Activated CD8-positive, alpha-beta T cell treated with anti-CD3 and anti-CD28 coated beads, Interleukin-2, amount 10 ng/mL, durations not matched to agents 7 days and 5 days (primary cell): ENCODE measurements at places on chromosomes 12 and 14.

- DNase-seq: no peak
Observed at GRCh38 chr12:10491766-10492165, 13.9 kb upstream of the EIF2S3B start.

DNA sequence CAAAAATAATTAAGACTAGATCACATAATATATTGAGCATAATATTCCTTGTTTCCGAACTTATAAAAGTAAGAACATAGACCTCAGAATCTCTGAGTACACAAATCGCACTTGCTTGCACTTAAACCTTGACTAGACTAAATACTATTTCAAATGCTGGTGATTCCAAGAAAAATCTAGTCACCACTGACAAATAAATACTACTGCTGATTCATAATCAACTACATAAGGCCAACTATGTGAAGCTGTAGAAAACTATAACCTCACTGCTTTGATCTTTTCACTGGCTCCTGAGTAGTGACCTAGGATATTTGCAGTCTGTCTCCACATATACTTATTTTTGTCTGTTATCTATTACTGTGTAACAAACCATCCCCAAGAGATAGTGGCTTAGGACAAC lies 245.4 kb downstream of the DIO2 start:
- no peak for DNase-seq

DNA sequence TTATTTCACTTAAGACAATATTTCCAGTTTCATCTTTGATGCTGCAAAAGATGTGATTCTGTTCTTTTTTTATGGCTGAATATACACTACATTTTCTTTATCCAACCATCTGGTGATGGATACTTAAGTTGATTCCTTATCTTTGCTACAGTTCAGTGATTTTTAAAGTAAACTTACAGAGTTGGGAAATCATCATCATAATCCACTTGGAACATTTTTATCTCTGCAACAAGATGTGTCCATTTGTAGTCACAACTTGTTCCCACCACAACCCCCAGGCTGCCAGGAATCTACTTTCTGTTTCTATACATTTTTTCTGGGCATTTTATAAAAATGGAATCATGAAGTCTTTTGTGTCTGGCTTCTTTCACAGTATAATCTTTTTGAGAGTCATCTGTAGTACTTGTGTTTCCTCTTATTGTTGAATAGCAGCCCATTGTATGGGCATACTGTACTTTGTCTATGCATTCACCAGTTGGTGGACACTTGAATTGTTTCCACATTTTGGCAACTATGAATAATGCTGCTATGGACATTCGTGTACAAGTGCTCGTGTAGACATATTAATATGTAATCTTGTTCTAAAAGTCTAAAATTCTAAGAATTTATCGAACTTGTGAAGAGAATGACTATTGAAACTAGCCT lies 212.5 kb upstream of the DDHD1 start:
- no peak for DNase-seq

GRCh38 chr12:110778833-110779577 lies 36.3 kb upstream of the PPP1CC start:
- no peak for DNase-seq

GRCh38 chr14:103607822-103608221 lies 21.2 kb upstream of the KLC1 start:
- DNase-seq: no peak

- DNase-seq: no peak
Observed at GRCh38 chr12:112450725-112451124, 32.0 kb downstream of the PTPN11 start.

GRCh38 chr12:32897687-32898573 lies 1.4 kb upstream of the PKP2 start:
- DNase-seq: no peak

GRCh38 chr14:74476107-74476506 lies 17.0 kb downstream of the NPC2 start:
- no peak for DNase-seq

DNA sequence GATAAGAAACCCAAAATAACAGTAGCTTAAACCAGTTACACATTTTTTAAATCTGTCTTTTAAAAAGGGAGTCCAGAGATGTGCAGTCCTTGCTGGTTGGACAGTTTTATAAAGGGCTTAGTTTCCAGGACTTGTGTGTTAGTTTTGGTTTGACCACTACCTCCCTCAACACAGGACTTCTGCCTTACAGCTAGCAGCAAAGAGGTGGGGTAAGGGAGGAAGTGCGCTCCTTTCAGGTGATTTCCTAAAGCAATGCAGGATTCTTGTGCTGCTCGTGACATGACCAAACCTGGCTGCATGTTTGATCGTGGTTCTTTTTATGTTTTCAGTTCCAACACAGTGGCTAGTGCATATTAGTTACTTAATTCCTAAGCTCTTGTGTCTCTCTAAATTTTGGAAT lies 266.2 kb downstream of the TMTC2 start:
- DNase-seq: no peak

DNA sequence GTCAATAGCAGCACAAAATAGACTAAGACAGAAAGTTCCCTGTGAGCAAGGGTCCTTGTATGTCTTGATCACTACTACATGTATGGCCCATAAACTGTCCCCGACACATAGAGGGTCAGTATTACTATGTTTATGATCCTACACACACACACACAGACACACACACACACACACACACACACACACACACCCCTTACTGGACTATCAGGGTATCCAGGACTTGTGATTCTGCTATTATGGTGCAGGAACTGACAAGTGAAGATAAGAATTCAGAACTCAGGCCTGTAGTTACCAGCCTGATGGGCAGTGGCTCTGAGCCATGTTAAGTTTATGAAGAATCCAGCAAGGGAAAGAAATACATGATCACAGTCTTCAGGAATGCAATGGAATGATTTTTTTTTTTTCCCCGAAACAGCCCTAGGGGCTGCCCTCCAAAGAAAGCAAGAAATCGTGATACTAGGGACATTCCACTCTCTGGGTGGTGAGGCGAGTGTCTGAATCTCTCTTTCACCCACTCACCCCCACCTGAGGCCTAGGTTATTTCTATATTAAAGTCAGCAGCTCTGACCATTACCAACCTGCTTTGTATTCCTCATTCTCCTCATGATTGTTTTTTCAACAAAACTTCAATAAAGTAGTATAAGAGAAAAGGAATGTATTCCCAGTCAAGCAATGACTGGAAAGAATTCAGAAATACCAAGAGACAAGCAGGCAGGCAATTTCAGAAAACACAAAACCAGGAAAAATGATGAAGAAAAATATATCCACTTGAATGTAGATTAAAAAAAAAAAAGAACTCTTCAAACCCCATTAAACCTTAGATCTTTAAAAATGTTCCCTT lies 105.8 kb downstream of the AVPR1A start:
- DNase-seq: no peak

- DNase-seq: no peak
Observed at GRCh38 chr12:66203820-66204219, 14.8 kb downstream of the IRAK3 start.

- DNase-seq: no peak
Observed at GRCh38 chr12:58593557-58594304, 326.6 kb downstream of the LRIG3 start.

DNA sequence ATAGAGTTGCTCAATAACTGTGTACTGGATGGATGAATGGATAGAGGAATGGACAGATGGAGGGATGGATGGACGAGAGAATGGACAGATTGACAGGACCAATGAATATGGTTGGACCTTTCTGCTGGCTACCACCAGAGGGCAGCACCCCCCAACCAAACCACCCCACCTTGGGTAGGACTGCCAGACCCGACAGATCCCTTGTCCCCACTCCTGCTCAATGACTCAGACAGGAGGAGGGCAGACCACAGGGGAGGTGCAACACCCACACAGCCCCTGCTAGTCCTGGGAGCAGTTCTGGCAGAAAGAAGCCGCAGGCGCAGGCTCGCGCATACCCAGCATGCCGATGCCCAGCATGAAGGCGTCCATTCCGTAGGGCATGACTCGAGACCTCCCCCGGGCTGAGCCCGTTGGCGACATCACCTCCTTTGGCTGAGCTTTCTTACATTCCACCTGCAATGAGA lies 12.4 kb downstream of the MSI1 start:
- peak; percentile 82 for DNase-seq

- no peak for DNase-seq
Observed at GRCh38 chr12:12017135-12017581, 53.6 kb upstream of the BCL2L14 start.

GRCh38 chr12:7638760-7639555 lies 26.8 kb downstream of the APOBEC1 start:
- DNase-seq: peak; percentile 89

GRCh38 chr12:69779928-69780327 lies 41.3 kb downstream of the RAB3IP start:
- no peak for DNase-seq

DNA sequence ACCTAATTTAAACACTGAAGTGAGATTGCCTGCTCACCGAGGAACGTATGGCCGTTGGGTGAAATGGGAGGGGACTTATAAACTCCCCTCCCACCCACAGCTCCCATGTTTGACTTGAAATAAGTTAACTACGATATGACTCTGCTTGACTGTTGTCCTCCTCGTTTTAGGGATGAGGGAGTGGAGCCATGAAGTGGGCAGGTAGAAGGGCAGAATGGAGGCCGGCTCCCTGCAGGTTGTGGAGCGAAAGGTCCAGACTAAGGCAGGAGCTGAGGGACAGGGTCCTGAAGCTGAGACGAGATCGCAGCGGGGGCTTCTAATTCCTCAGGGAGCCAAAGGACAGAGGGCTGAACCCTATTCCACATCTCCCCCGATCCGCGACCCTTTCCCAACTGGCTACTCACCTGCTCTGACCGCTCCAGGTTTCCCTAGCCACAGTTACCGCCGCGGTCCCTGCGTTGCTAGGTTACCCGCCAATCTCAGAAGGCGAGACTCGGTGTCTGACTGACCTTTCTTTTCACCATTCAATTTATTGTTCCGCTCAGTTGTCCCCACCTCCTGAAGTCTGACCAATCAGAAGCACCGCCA lies 577 bp upstream of the TPCN1 start:
- DNase-seq: no peak

- DNase-seq: no peak
Observed at GRCh38 chr12:118052324-118053070, 8.5 kb downstream of the WSB2 start.

- DNase-seq: no peak
Observed at GRCh38 chr12:118288174-118288573, 84.5 kb downstream of the TAOK3 start.

GRCh38 chr14:105484069-105484996 lies 2.4 kb upstream of the CRIP1 start:
- peak; percentile 64 for DNase-seq

DNA sequence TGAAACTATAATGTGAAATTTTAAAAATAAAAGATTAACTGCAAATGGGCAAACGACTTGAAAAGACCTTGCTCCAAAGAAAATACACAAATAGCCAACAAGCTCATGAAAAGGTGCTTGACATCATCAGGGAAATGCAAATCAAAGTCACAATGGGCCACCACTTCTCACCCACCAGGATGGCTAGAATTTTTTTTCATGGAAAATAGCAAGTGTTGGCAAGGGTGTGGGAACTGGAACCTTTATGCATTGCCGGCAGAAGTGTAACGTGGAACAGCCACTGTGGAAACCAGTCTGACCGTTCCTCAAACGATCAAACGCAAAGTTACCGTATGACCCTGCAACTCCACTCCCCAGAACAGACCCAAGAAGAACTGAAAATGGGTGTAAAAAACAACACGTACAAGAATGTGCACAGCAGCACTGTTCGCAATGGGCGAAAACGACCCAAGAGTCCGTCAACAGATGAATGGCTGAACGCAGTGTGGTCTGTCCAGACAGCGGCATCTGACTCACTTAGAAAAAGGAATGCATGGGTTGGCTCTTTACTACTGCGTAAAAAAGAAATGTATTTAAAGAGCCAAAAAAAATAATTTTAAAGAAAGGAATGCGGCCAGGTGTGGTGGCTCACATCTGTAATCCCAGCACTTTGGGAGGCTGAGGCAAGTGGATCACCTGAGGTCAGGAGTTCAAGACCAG lies 40.2 kb downstream of the SCARB1 start:
- no peak for DNase-seq

DNA sequence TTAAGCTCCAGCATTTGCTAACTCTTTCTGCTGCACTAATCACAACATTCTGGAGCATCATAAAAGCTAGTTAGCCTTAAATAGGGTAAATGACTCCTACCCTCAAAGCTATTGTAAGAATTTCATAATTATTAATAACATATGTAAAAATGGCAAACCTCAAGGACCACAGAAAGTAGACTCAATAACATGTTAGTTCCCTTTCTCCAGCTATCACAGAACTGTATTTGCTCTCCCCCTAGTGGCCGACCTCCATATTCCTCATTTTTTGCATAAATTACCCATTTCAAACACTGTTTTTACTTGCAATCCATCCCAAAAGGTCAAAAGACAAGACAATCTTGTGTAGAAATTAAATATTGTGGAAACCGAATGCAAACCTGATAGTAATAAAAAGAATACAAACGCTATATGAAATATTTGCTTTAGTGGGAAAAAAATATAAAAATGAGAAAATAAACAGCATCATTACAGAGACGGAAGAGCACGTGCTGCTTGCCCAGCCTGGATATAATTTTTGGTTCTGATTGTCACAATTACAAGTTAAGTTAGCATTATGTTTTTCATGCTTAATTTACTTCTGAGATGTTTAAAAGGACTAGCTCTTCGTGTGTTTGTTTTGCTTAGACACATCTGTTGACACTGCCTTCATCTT lies 97.9 kb downstream of the RERGL start:
- peak; percentile 21 for DNase-seq

GRCh38 chr12:105377077-105377476 lies 46.6 kb downstream of the C12orf75 start:
- DNase-seq: no peak

DNA sequence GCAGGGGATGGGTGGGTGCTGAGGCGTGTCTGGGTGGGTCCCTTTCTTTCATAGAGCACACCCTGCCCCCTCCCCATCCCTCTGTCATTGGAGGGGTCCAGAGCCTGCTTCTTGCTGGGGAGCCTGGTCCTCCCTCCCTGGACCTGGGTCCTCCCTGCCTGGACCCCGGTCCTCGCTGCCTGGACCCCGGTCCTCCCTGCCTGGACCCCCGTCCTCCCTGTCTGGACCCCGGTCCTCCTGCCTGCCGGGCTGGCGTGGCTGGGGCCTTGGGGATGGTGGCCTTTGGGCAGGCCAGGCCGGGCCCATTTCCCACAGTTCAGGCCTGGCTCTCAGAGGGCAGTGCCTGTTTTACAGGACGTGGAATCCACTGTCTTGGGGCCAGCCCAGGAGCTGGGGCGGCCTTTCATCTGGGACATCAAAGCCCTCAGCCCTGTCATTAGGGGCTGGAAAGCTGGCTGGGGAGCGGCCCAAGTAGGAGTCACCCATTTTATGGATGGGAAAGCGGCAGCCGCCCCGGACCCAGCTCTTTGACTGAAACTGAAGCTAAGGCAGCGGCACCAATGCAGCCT lies 44.6 kb downstream of the KIF26A start:
- no peak for DNase-seq

DNA sequence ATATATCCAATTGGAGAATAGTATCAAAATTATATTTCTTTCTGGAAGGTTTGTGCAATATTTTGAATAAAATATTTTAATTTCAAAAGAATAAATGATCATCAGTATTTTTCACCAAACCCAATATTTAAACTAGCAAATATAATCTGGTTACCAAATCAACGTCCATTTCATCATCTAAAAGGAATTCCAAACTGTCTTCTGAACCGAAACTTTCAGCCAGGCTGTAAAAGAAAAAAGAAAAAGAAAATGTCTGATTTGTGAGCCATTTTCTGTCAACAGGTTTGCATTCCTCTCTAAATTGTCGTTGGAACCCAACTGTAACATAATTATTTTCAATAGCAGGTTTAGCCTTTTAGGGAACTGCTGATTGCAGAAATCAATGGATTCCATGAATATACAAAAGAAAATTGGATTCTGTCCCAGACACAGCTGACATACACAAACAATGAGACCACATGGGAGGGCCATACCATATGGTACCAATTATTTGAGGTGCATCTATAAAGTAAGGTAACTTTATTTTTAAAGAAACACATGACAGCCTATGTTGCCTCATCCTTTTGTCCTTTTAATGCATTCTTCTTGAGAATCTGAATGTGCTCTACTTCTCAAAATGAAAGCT lies 22.7 kb downstream of the SNRPF start:
- DNase-seq: no peak
